ENCODE measurements at places on chromosomes 12 and 14. TPM values are rescaled to one million over a fixed set of nuclear protein-coding genes. Genes with fewer than 3 reads are reported as not detected.

DNA sequence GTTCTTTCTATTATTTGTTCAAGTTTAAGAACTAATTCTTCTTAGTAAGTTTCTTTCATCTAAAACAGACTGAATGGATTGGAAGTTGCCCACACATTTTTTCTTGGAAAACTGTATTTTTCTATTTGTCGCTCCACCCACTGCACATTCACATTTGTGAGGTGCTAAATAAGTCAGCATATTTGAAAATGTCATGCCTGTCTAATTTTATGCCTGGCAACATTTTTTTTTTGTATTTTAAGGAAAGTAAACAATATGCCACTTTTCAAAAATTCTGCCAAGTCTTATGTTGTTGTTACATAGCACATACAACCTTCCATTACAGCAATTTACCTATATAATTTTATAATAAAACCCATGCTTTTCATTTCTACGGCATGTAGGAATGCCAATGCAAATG, 112.7 kb upstream of the PTPRB start:
- no peaks in the 10 kb centered on the region for H3K4me1 ChIP-seq
- no peak for DNase-seq
- no peak overlapping the region for H3K4me3 ChIP-seq
- no peak overlapping the region for H3K27ac ChIP-seq
- no peaks in the 10 kb centered on the region for H3K27me3 ChIP-seq
- no peaks in the 10 kb centered on the region for H3K36me3 ChIP-seq

The ASCL1 gene
- 0.20 TPM for total RNA-seq

DNA sequence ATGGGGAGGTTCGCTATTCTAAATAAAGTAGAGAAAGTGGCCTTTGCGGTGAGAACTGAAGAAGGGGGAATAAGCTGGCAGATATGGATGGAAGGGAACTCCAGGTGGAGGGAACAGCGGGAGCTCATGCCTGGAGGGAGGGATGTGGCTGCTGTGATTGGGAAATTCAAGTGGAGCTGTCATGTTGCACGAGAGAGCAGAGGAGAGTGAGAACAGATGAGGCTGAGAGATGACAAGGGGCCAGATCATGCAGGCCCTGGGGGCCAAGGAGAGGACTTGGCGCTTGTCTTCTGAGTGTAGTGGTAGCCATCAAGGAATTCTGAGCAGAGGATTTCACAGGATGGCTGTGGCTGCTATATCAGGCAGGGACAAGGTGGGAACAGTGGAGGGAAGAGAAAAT, 35.0 kb downstream of the TGFB3 start:
- no peaks in the 10 kb centered on the region for H3K4me1 ChIP-seq
- no peak for DNase-seq
- no peaks in the 10 kb centered on the region for H3K27me3 ChIP-seq
- H3K36me3 ChIP-seq = no peaks in the 10 kb centered on the region

DNA sequence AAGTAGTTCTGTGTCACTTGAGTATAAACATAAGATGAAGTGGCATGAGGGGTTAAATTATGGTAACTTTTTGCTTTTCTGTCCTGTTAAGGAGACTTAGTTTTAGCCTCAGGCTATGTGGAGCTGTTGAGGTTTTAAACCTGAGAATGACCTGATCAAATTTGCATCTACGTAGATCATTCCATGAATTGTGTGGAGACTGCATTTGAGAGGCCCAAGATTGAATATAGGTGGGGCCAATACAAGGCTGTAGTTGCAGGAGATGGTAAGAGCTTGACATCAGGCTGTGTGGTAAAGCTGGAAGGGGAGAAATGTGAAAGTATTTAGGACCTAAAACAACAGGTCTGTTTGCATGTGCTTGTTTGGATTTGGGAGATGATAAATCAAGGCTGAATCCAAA, 249.5 kb downstream of the SLC16A7 start:
- no peaks in the 10 kb centered on the region for H3K4me1 ChIP-seq
- H3K4me3 ChIP-seq = no peak overlapping the region
- no peak for DNase-seq

The MSI1 gene
- total RNA-seq = 93.2 TPM

The CCDC88C gene
- total RNA-seq = 52.4 TPM

- H3K36me3 ChIP-seq = peaks cover 4% of the 10 kb centered on the region
- H3K4me1 ChIP-seq = no peaks in the 10 kb centered on the region
- no peak overlapping the region for H3K4me3 ChIP-seq
- no peak for DNase-seq
These were observed 45.5 kb upstream of the FAR2 start for GRCh38 chr12:29103539-29103974.

GRCh38 chr14:65170318-65170717, 68.0 kb upstream of the MAX start:
- no peak for DNase-seq
- no peak overlapping the region for H3K4me3 ChIP-seq
- H3K36me3 ChIP-seq = no peaks in the 10 kb centered on the region
- no peak overlapping the region for H3K27ac ChIP-seq
- H3K4me1 ChIP-seq = peaks cover 7% of the 10 kb centered on the region
- H3K27me3 ChIP-seq = no peaks in the 10 kb centered on the region

DNA sequence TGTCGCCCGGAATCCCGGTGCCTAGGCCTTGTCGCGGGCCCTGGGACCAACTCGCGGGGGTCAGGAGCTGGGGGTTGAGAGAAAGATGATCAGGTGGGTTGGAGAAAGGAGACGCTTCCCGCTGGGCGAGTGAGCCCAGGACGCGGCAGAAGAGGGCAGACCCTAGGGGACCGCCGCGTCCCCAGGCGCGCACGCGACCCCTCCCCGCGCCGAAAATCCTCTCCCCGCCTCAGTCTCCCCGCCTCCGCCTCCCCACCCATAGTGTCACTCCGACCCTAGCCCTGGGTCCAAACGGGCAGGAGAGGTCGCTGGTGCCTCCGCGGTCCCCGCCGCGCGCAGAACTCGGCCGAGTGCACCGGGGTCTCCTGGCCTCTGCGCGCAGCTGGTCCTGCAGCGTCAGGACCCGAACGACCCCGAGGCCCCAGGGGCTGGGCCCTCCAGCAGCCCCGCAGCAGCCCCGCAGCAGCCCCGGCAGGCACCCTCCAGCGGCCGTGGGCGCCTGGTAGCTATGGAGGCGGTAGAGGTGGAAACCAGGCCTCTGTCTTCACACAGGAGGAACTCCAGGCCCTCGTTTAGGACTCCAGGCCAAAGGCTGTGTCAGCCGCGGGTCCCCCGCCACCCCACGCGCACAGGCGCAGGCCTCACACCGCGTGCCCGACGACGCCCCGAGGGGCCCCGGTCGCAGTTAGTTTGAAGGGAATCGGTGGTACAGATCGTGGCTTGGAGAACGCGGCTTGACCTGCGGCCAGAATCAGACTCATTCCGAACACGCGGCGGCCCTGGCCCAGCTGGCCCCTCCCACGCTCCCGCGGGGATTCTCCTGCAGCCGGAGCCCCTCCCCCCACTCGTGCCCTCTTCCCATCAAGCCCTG, 60.1 kb upstream of the EIF5 start:
- peaks cover 10% of the 10 kb centered on the region for H3K36me3 ChIP-seq
- DNase-seq = no peak
- no peak overlapping the region for H3K27ac ChIP-seq
- H3K27me3 ChIP-seq = no peaks in the 10 kb centered on the region
- H3K4me3 ChIP-seq = no peak overlapping the region

The IL31 gene
- not detected for total RNA-seq

The AQP2 gene
- not detected for total RNA-seq

The NXPH4 gene
- total RNA-seq = 2.1 TPM

DNA sequence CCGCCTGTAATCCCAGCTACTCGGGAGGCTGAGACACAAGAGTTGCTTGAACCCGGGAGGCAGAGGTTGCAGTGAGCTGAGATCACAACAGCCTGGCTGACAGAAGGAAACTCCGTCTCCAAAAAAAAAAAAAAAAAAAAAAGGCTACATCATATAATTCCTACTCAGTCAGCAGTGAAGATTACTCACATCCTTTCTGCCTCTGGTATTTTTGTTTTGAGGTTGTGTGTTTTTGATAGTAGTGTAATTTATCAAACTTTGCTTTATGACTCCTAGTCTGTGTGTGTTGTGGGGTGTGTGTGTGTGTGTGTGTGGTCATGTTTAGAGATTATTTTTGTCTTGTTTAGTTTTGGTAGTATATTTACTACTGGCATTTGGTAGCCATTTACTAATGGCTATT, 29.8 kb upstream of the DLGAP5 start:
- no peaks in the 10 kb centered on the region for H3K27me3 ChIP-seq
- H3K27ac ChIP-seq = no peak overlapping the region
- no peaks in the 10 kb centered on the region for H3K4me1 ChIP-seq
- no peak for DNase-seq

DNA sequence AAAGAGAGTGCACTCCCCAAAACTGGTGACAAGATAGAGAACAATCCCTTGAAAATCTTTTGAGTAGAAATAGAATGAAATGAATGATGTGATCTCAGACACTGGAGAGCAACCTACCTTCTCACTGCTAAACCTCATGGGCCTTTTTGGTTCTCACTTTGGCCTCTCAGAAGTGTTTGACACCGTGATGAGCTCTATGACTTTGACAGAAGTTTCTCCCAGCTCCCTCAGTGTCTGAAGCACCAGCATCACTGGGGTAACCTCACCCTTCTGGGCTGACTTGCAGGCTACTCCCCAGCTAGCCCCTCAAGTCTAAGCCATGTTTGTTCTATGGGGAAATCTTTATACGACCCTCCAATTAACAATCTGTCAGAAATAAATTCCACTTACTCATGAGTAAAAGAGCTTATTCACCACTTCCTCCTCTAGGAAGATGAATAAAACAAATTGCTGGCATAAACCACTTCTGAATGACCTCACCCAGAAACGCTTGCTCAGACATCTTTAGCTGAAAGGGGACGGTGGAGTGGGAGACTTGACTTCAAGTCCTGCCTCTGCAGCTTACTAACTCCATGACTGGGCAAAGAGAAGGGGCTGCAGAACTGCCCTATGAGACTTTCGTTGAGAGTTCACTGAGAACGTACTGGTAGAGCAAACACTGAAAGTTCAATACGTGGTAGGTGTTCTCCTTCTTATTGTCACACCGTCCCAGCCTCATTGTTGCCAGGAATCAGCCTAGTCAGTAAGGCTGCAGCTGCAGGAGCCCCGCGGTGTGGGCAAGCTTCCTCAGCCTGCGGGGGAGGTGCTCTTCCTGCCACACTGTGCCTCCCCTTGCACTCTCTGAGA, 46.5 kb downstream of the ST8SIA1 start:
- no peaks in the 10 kb centered on the region for H3K36me3 ChIP-seq
- no peaks in the 10 kb centered on the region for H3K27me3 ChIP-seq
- H3K27ac ChIP-seq = no peak overlapping the region

The PSMB5 gene
- total RNA-seq = 252 TPM

DNA sequence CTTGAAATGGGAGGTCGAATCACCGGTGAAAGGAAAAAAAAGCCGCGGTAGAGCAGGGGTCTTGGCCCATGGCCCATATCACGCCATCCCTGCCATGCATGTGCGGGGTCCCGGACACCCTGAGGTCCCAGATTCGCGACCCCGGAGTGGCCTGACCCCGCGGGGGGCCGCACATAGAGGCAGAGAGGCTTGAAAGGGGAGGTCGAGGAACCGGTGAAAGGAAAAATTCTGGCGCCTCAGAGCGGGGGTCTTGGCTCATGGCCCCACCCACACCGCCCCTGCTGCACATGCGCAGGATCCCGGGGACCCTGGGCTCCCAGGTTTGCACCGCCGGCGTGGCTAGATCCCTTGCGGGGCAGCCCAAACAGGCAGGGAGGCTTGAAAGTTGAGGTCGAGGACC, 319.8 kb downstream of the ALG10 start:
- H3K27ac ChIP-seq = no peak overlapping the region
- no peak for DNase-seq
- no peak overlapping the region for H3K4me3 ChIP-seq
- H3K36me3 ChIP-seq = peaks cover under 1% of the 10 kb centered on the region
- H3K27me3 ChIP-seq = no peaks in the 10 kb centered on the region
- no peaks in the 10 kb centered on the region for H3K4me1 ChIP-seq

DNA sequence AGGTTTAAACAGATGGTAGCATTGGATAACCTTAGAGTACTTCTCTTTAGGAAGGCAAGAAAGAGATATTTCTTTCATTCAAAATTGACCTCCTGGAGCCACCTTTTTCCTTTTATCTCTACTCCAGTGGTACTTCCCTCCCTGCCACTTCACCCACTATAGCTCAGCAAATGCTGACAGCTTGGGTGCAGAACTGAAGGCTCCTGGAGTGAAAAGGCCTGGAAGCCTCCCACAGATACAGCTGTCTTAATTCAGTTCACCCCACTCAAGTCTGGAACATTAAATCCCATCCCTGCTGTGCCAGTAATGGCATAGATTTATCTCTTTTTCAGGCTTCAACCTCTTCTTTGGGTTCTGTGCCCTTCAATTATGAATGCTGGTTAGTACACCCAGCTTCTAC, 140.3 kb downstream of the NEDD1 start:
- H3K27ac ChIP-seq = no peak overlapping the region
- no peaks in the 10 kb centered on the region for H3K36me3 ChIP-seq
- no peak overlapping the region for H3K4me3 ChIP-seq
- no peak for DNase-seq
- H3K4me1 ChIP-seq = peaks cover 3% of the 10 kb centered on the region

The KITLG gene
- total RNA-seq = 12.1 TPM

GRCh38 chr12:76284816-76285750, 63.1 kb downstream of the BBS10 start:
- no peak overlapping the region for H3K27ac ChIP-seq
- no peaks in the 10 kb centered on the region for H3K27me3 ChIP-seq
- H3K4me1 ChIP-seq = no peaks in the 10 kb centered on the region
- no peaks in the 10 kb centered on the region for H3K36me3 ChIP-seq
- peak; percentile 43 for DNase-seq
- no peak overlapping the region for H3K4me3 ChIP-seq

The FLVCR2 gene
- 6.1 TPM for total RNA-seq

- no peak overlapping the region for H3K4me3 ChIP-seq
- H3K36me3 ChIP-seq = peaks cover 50% of the 10 kb centered on the region
- H3K4me1 ChIP-seq = no peaks in the 10 kb centered on the region
- DNase-seq = no peak
- no peak overlapping the region for H3K27ac ChIP-seq
These were observed 73.7 kb downstream of the ESR2 start for GRCh38 chr14:64220466-64220865.

GRCh38 chr12:53617700-53618099, 8.5 kb downstream of the ATF7 start:
- no peaks in the 10 kb centered on the region for H3K27me3 ChIP-seq
- DNase-seq = no peak
- no peak overlapping the region for H3K27ac ChIP-seq
- H3K36me3 ChIP-seq = peaks cover 2% of the 10 kb centered on the region
- H3K4me3 ChIP-seq = no peak overlapping the region

- H3K36me3 ChIP-seq = no peaks in the 10 kb centered on the region
- no peaks in the 10 kb centered on the region for H3K4me1 ChIP-seq
- no peaks in the 10 kb centered on the region for H3K27me3 ChIP-seq
- no peak for DNase-seq
- no peak overlapping the region for H3K4me3 ChIP-seq
These were observed 54.3 kb upstream of the NPFF start for GRCh38 chr12:53561590-53561953.

The NPAS3 gene
- total RNA-seq = 0.17 TPM

The POTEM gene
- total RNA-seq = not detected

The TC2N gene
- total RNA-seq = 16.2 TPM

GRCh38 chr12:94643606-94644005, 6.8 kb downstream of the TMCC3 start:
- DNase-seq = no peak
- no peak overlapping the region for H3K4me3 ChIP-seq
- H3K27me3 ChIP-seq = peaks cover 3% of the 10 kb centered on the region
- H3K27ac ChIP-seq = no peak overlapping the region
- H3K4me1 ChIP-seq = no peaks in the 10 kb centered on the region
- no peaks in the 10 kb centered on the region for H3K36me3 ChIP-seq

GRCh38 chr14:60101786-60102185, 10.1 kb downstream of the PCNX4 start:
- H3K4me3 ChIP-seq = no peak overlapping the region
- H3K36me3 ChIP-seq = peaks cover 24% of the 10 kb centered on the region
- no peak for DNase-seq
- no peaks in the 10 kb centered on the region for H3K27me3 ChIP-seq

The FSCB gene
- total RNA-seq = not detected
